RPMI7951 (cell line): ENCODE measurements at places on chromosomes 4 and X. TPM values are rescaled to one million over a fixed set of nuclear protein-coding genes. Genes with fewer than 3 reads are reported as not detected.

SUPT20HL2 gene
- total RNA-seq, result 0.24 TPM in 1 of 2 replicates, not detected in the other

USP26 gene
- total RNA-seq, result not detected in 2 replicates

PLP1 gene
- total RNA-seq, result 3.1 and 3.3 TPM in 2 replicates

QRFPR gene
- not detected in 2 replicates for total RNA-seq

GAGE2A gene
- 1.3 TPM in 1 of 2 replicates, not detected in the other for total RNA-seq

ATOH1 gene
- not detected in 2 replicates for total RNA-seq

PFKFB1 gene
- 0.20 TPM in 1 of 2 replicates, not detected in the other for total RNA-seq

GK gene
- 6.6 and 7.2 TPM in 2 replicates for total RNA-seq

LRP2BP gene
- total RNA-seq, result 0.48 and 0.68 TPM in 2 replicates

HPSE gene
- 0.48 and 0.59 TPM in 2 replicates for total RNA-seq

MND1 gene
- total RNA-seq, result 27.2 and 36.0 TPM in 2 replicates

KIAA1210 gene
- not detected in 2 replicates for total RNA-seq

TLR3 gene
- 4.9 and 7.0 TPM in 2 replicates for total RNA-seq

ERAS gene
- total RNA-seq, result not detected in 2 replicates

WDR45 gene
- 65.5 and 76.1 TPM in 2 replicates for total RNA-seq
